ENCODE measurements at places on chromosomes 5 and 9.

DNA sequence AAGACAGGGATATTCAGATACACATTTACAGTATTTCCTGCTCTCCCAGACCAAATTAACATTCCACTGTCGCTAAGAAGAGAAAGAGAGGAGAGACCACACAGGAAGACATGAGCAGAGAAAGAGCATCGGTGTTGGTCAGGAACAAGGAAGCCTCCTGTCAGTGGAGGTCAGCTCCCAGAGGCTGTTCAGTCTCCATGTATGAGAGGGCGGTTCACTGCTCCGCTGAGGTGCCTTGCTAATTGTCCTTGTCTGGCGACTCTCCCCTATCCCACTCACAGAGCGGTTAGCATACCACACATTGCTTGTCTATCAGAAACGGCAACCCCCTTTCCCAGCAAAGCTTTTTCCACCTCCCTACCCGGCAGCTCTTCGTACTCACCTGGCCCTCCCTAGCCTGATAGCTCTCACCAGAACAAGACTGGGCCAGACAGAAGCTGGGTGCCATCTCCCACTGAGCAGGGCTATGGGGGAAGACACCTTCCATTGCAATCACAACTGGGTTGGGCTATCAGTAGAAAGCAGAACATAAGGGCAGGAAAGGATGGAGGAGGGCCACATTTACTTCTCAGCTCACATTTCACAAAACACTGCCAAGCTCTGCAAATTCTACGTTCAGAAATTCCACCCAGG is 58.6 kb upstream of the LMNB1 start:
- no peak for DNase-seq

- DNase-seq, result no peak
Measured at GRCh38 chr5:160011471-160011870, 2.5 kb downstream of the TTC1 start.

DNA sequence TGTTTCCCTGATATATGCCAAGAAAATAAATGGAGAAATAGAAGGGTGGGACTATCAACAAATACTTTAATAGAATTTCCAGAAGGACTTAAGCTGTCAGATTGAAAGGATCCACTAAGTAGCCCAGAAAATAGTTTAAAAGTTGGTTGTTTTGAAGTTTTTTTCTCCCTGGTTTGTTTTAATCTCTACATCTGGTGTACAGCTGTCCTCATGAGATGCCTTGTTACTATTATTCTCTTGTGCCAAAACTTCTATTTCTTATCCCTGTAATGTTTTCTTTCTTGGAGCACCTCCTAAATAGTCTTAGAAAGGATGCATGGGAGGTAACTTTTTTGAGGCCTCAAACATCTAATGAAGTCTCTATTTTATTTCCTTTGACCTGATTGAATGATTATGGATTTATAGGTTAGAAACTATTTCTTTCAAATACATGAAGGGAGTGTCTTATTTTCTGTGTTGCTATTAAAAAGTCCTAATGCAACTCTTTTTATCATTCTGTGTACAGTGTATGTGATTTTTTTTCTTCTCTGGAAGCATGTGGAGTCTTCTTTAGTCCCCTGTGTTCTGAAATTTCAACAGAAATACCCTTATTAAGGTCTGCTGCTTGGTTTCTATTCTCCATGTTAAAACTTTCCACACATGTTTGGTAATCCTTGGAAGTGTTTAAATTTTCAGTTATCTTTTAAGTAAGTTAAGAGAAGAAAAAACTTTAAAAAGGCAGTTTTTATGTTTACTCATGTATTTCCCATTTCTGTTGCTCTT is 140.0 kb upstream of the CDKN2B start:
- peak; percentile 40 for DNase-seq

GRCh38 chr5:143644727-143645126 is 167.2 kb upstream of the HMHB1 start:
- DNase-seq, result no peak

GRCh38 chr9:17487467-17487866 is 91.4 kb upstream of the SH3GL2 start:
- DNase-seq, result no peak

GRCh38 chr9:79567671-79568098 is 4.1 kb upstream of the TLE4 start:
- DNase-seq, result no peak

DNA sequence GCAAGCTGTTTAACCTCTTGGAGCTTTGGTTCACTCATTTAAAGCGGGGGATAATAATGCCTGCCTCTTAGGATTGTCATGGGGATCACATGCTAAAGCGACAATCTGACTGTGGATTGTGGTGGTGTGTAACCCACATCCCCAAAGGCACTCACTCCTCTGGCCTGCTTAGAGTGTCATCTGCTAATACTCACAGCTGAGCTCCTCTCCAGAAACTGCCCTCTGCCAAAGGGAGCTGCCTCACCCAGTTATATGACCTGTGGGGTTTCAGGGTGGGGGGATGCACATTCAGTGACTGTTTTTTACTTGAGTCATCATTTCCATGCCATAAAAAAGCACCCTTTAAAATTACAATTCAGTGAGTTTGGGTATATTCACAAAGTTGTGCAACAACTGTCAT is 110.0 kb upstream of the SPOCK1 start:
- DNase-seq, result no peak

DNA sequence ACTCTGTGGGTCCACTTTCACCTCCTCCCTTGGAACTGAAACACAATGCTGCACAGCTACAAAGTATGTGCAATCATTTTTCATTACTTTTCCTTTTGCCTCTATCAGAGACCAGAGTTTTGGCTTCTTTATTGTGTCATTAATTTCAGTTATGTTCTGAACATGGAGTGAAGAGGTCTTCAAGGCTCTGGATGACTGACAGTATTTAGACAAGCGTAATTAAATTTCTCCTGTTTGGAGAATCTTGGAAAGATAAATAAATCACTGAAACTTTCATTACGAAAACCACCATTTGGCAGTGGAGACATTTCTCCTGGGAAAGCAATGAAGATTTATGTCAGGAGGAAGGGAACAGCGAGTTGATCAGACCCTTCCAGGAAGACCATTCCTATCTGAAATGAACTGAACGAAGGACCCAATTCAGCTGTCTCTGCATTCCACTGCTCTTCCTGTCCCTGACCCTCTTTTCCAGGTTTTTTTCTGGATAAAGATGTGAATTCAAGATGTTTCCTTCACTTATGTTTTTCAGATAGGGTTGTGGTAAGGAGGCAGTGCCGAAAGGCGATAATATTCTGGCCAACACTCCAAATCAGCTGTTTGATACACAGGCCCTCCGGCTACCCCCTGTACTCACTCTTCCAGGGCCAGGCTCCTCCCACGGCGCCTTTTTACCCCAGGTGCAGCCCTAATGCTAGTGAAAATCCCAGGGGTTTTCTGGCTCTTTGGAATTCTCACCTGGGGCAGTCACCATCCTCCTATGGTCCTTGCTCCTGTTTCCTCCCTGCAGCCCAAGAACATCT is 77.2 kb upstream of the OSMR start:
- DNase-seq, result peak; percentile 76

- DNase-seq, result peak; percentile 75
Measured at GRCh38 chr5:178476972-178477754, 113.0 kb downstream of the COL23A1 start.

GRCh38 chr5:88142636-88142885 is 126.1 kb downstream of the TMEM161B start:
- DNase-seq, result no peak

DNA sequence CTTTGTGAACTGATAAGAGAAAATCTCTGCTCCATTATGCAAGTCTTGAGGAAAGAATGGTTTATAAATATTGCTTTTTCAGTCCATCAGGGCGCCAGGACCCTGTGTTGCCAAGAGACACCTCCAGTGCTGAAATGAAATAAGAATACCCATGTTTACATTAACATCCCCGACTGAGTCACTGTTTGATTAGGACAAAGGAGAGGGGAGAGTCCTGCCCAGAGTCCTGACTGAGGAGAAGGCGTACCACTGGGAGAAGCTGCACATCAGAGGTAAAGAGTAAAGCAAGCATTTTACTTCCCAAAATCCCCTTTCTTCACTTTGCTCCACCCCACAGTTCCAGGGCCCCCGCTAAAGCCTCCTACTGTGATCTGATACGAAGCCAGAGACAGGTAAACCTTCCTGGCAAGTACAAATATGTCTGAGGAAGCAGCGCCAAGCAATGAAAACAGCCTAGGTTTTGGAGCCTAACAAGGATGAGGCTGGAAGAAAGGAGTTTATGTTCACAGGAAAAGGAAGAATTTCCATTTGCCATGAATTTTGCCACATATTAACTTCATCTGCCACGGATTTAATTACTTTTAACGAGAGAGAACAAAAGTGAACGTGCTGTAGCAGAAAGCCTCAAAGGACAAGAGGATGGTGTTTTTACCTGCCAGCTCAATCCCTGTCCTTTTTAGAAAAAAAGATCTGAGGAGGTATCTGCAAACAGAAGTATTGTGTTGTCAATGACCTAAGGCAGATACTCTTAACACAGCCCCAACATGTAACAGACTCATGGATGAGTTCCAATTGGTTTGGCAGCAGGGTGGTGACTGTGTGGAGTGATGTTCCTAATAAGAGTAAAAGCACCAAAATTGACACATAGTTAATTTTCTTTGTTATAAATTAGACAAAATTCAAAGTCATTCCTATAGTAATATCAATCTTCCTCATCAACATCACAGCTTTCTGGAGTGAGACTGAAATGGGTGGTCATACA is 209.4 kb upstream of the TLE4 start:
- DNase-seq, result no peak

- DNase-seq, result no peak
Measured at GRCh38 chr5:125477586-125477975, 731.1 kb upstream of the ZNF608 start.

- DNase-seq, result no peak
Measured at GRCh38 chr5:127909821-127910220, 173.7 kb upstream of the SLC12A2 start.

DNA sequence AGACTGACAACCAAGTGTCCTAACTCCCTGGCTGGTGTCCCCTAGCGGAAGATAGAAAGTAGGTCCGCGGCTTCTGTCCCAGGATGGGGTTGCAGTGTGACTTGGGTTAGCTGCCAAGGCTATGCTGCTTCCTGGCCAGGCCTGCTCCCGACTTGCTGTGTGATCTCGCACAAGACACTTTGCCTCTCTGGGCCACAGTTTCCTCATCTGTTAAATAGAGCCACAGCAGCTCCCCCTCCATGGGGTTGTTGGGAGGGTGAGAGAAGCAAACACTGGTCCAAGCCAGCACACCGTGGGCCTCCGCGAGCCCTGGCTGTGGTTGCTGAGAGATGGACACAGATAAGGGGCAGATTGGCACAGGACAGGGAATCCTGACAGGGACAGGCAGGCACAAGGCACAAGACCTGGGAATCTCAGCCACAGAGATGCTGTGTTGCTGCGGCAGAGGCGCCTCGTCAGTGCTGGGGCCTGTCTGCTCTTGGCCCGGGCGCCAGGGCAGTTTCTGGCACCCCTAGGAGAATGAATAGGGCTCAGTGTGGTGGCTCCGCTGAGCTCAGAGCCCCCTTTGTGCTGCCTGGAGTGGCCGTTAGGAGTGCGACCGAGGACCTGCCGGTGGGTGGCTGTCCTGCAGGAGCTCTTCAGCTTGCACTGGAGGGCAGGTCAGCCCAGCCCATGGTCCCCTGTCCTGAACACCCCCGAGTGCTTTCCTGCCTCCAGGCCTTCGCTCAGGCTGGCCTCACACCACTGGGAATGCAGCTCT is 1.8 kb upstream of the SH2D3C start:
- no peak for DNase-seq

DNA sequence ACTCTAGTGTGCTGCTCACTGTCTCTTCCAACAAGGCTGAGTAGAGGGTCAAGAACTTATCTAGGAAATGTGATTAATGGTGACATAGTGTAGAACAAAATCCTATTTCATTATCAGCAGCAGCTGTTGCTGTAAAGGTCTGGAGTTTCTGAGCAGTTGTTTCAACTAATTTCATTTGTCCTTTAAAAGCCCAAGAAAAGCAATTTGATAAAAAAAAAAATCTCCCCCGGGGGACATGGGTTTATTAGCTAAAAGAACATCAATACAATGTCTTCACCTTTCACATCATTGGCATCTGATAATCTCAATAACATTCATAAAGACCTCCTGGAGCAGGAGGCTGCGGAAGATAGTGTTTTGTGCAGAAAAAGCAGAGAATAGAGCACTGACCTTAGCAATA is 468.1 kb downstream of the KCTD16 start:
- no peak for DNase-seq

GRCh38 chr5:52603778-52604554 is 183.8 kb upstream of the ITGA1 start:
- no peak for DNase-seq

DNA sequence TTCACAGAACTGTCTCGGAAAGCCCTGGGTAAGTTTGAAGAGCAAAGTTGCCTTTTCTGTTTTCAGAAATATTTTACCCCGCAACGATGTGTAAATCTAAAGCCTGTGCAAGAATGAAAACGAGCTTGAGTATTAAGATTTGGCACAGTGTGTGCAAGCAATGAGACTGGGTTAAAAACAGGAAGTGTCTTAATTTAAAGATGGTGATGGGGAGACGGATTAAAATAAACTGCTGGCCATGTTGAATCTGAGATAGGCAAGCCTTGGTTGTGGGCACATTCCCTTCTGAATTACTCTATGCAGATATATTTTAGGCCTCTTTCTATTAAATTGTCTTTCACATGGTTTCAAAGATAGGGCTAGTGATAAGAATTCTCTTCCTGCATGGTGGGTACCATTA is 294.2 kb upstream of the DMRT1 start:
- no peak for DNase-seq

GRCh38 chr5:173706700-173707099 is 90.2 kb upstream of the BOD1 start:
- DNase-seq, result no peak

DNA sequence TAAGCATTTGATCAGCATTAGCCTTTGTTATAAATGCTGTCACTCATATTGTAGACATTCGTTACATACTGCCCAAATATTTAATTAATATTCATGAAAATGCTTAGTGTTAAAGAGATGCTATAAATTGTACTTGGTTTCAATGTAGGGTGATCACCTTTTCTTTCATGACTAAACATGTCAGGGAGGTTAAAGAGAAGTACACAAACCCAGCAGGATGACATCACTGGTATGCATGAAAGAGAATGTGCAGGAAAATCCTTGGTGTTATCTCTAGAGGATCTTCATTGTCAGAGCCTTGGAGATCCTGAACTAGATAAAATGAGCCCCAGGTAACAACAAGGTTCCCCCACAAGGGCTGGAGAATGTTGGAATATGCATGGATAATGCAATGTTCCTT is 33.0 kb upstream of the SV2C start:
- no peak for DNase-seq

- no peak for DNase-seq
Measured at GRCh38 chr5:122273696-122274095, 38.3 kb upstream of the SNCAIP start.

DNA sequence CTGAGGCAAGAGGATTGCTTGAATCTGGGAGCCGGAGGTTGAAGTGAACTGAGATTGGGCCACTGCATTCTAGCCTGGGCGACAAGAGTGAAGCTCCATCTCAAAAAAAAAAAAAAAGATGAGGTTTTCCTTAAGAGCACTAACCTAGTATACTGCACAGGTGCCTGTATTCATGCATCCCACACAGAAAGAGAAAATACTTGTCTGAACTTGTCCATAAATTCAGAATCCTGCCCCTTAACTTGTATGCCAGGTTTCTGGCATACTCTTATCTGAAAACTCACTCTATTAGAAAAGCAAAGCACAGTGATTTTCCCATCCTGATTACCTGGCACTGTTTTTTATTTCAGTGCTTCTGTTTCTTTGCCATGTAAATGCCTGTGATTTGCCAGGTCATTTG is 125.3 kb upstream of the CDKN2B start:
- no peak for DNase-seq
